ENCODE measurements at places on chromosomes 2 and 18.

DNA sequence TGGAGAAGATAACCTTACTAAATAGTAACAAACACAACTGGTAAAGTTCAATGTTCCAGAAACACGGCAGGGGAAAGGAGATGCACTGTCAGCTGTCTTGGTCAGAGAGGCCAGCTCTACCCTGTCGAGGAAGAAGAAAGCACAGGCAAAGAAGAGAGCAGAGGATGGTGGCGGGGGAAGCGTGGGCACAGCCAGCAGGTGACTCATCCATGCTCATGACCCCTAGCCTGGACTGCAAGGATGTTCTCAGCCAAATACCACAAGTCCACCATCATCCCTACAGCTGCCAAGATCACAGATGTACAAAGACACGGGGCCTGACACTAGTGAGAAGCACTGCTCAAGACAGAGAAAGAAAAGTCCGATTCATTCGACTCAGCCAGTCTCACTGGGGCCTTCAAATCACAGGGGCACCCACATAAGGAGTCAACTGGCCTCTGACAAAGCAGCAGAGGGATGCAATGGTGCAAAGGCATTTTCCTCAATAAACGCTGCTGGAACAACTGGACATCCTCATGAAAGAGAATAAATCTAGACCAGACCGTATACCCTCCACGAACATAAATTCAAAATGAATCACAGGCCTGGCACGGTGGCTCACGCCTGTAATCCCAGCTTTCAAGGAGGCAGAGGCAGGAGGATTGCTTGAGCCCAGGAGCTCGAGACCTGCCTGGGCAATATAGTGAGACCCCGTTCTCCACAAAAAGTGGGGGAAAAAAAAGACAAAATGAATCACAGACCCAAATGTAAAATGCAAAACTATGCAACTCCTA, 5.6 kb downstream of the DTYMK start:
- DNase-seq: no peak

DNA sequence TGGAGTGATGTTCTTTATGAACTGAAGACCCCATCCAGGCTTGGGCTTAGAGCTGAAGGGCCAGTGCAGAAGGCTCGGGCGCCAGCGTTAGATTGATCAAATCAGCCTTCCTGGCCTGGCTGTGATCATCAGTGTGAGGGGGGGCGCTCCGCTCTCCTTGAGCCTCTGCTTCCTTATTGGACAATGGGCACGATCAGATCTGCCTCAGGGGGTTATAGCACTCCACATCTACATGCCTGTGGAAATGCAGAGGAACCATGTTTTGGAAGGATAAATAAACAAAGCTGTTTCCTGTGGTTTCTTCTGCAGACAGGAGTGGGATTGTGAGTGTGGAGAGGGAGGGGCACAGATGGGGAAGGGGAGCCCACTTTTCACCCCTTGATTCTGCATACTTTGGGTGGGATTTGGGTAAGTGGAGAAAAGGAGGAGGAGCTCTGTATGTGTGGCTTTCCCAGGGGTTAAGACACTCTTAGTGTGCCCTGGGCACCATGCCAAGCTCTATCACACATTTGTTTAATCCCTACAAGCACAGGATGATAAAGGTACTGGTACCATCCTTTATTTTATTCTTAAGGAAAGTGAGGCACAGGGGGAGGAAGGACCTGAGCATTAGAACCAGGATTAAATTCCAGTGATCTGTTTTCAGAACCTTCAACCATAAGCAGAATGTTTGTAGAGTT, 150.5 kb downstream of the EN1 start:
- no peak for DNase-seq

DNA sequence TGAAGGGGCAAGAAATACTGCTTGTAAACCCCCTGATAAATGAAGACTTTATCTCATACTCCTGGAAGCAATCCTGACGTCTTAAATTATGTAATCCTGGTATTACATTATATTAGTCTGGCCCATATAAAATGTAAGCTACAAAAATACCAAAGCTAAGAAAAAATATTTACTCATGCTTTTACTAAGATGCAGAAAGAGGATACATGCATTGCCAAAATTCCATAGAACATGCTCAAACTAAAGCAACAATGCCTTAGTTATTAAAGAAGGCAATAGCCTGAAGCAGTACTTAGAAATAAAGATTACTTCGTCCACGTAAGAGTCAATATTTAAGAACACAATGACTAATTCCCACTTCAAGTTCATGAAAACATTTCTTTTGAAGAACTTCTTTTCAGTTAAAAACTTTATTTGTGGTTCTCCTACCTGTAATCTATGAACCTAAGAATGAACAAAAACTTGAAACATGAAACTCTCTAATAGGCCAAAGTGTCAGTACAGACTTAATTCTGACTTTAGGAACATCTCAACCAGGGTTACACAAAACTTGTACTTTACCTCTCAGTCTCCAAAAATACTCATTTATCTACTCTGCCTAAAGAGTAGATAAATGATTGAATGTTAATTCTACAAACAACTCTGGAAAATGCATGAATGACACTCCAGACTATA, 117.3 kb downstream of the THADA start:
- no peak for DNase-seq

DNA sequence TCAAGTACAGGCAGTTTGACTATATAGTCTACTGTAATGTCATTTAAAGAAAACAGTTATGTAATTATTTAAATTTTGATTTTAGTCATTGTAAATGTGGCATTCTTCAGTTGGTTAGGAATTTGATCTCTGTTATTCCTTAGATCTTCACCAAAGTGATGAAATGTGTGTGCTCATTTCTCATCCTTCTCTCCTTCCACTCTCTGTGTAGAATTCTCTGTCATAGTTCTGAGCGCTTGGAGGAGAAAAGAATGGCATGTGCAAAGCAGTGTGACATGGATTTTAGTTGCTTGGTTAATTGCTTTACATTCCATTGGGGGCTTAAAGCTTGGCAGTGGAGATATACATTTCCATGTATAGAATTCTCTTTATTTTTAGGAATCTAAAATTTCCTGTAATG, 14.8 kb downstream of the PIK3C3 start:
- DNase-seq: no peak

DNA sequence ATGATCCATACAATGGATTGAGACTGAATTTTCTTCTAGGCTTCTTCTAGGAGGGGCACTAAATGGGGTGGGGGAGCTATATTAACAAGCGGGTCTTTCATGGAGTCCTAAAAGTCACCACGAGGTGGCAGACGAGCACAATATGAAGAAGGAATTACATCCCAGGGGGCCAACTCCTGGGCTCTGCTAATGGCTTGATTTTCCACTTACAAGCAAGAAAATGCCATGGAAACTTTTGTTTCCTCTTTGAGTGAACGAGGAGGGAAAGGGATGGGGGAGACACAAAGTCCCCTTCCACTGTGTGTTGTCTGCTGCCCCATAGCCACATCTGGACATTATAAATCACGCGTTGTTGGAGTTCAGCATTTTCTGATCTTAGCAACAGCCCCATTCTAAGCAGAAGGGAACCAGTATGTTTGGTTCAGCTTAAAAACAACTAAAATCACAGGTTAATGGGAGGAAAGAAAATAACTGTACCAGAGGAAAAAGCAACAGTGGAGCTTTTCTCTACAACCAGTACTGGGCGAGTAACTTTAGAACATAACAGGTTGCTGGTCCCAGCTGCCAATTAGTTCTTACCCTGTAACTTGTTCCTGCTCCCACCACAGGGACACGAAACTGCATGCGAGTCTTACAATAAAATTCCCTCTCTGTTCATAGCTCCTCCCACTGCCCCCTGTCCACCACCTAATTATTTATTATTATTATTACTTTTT, 285.0 kb upstream of the PARD3B start:
- peak; percentile 85 for DNase-seq

Data from NCI-H2081 (cell line).